ENCODE measurements at places on chromosomes 12 and 14.

DNA sequence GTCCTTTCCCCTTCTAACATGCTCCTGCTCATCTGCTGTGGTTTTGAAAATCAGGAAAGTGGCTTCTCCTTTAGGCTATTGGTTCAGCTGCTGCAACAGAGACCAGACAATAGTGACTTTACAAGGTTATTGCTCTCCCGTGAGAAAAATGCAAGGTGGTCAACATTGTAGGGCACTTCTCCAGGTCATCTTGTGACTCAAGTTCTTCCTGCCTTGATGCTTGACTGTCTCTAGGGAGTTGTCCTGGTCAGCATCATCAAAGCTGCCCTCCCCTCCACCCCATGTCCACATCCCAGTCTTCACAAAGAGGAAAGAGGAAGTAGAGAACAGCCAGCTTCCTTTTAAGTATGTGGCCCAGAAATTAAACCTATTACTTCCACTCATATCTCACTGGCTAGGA is 3.9 kb upstream of the TMEM63C start:
- no peak for DNase-seq

DNA sequence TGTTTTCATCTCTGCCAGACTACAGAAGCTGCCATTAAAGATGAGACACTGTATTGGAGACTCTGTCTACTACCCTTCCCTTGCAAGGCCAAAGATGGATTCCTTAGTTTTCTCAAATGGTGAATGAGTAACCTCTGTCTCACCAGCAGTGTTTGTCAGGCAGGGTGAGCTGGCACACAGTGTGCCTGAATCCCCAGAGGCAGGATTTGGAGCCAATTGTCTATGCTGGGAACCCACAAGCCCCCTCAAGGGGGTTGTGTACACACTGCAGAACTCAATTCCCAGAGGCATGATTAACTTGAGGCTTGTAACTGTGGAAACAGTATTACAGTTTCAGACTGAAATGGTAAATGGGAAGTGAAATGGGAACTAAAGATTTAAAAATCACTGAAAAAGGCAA is 136.8 kb upstream of the PTPRB start:
- DNase-seq: no peak

GRCh38 chr12:59298296-59298695 is 297.5 kb upstream of the SLC16A7 start:
- no peak for DNase-seq

DNA sequence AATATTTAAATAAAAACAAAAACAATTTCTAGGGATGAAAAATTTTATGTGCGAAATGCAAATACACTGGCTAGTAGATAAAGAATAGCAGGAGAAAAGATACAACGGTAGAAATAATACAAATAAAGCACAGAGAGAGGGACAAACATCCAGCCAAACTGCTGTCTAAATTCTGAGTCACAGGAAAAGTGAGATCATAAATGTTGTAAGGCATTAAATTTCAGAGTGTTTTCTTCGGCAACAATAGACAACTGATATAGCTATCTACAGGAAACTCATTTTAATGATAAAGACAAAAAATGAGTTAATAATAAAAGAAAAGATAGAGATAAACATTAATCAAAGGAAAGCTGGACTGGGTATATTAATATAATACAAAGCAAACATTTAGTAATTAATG is 122.2 kb downstream of the NTS start:
- DNase-seq: no peak

GRCh38 chr14:60812987-60813386 is 78.4 kb downstream of the MNAT1 start:
- no peak for DNase-seq

DNA sequence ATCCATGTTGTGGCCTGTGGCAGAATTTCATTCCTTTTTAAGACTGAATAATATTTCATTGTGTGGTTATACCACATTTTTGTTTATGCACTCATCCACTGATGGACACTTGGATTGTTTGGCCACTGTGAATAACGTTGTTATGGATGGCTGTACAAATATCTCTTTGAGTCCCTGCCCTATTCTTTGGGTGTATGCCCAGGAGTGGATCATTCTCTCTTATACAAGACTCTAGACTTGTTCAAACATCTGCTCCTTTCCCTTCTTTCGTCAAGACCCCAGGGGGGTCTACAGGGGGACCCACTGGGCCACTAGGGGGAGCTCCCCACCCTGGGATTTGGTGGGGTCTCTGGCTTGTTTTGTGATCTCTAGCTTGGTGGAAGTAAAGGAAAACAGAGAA is 77.4 kb downstream of the FBXL14 start:
- DNase-seq: no peak

- DNase-seq: no peak
Observed at GRCh38 chr14:31619440-31619839, 58.2 kb downstream of the NUBPL start.

GRCh38 chr12:15015121-15015520 is 42.3 kb downstream of the PDE6H start:
- DNase-seq: no peak

DNA sequence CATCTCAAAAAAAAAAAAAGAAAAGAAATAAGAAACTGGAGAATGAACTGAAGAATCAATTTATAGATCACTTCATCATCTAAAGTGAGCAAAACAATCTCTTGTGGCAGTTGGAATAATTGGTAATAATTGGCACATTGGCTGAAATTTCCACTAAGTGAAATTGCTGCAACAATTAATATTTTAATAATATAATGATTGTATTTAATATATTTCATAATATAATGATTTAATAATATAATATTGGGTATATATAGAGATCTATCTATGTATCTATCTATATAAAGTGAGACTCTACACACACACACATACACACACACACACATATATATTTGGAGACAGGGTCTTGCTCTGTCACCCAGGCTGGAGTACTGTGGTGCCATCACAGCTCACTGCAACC is 81.2 kb upstream of the PRICKLE1 start:
- DNase-seq: no peak

DNA sequence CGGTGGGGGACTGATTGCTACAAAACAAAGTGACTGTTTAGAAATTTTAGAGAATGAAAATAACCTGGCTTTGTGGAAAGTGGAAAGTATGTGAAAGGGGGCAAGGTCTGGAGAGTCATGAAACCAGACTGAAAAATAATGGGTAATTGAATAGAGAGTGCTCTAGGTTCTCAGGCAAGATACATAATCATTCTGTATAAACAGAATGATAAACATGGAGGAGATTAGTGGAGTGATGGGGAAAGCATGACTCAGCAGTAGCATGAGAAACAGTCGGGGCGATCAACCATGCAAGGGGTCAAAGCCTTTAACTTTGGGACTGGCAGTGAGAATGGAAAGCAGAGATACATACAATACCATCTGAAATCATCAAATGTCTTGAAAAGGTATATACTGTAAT is 332.5 kb downstream of the CCER1 start:
- no peak for DNase-seq

- no peak for DNase-seq
Observed at GRCh38 chr12:121334513-121335343, 17.5 kb downstream of the ANAPC5 start.

- no peak for DNase-seq
Observed at GRCh38 chr12:51192284-51192671, 19.3 kb upstream of the TFCP2 start.

GRCh38 chr14:56026506-56026905 is 91.7 kb upstream of the PELI2 start:
- no peak for DNase-seq

- DNase-seq: no peak
Observed at GRCh38 chr12:74051848-74052247, 485.8 kb upstream of the ATXN7L3B start.

- DNase-seq: no peak
Observed at GRCh38 chr12:42756841-42757623, 167.5 kb upstream of the PRICKLE1 start.

DNA sequence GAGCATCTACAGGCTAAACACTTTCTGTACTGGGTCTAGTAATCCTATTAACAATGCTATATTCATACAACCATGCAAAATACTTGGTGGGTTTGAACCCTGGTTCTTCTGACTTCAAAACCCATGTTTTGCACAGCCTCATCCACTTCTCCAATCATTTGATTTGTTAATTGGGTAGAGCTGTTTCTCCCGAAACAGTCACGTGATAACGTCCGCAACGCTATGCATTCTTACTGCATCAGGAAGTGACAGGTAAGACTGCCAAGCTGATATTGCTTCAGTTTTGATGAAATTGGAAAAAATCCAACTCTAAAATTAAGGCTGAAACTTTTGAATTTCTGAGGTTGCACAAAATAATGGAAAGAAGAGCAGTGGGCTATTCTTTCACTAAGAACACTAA is 30.4 kb upstream of the RNU6-7 start:
- no peak for DNase-seq

DNA sequence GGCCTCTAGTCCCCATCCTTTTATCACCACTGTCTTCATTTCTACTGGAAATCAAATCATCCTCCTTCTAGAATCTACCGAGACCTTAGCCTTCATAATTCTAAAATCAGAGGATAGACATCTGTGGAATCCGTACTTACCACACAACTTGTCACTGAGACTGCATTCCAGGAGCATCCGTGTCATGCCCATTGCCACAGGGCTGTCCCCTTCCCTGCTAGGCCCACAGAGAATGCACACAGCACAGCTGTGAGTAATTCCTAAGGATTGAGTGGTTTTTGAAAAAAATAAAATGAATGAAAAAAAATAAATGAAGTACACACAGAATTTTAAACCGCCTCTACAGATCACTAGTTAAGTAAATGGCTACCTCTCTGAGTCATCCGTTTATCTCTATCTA is 21.0 kb upstream of the MAGOHB start:
- DNase-seq: no peak

- no peak for DNase-seq
Observed at GRCh38 chr12:4653257-4653656, 4.3 kb downstream of the NDUFA9 start.

GRCh38 chr12:15662303-15662980 is 126.7 kb downstream of the EPS8 start:
- DNase-seq: no peak

GRCh38 chr12:124053851-124054250 is 80.8 kb downstream of the ZNF664 start:
- peak; percentile 61 for DNase-seq

DNA sequence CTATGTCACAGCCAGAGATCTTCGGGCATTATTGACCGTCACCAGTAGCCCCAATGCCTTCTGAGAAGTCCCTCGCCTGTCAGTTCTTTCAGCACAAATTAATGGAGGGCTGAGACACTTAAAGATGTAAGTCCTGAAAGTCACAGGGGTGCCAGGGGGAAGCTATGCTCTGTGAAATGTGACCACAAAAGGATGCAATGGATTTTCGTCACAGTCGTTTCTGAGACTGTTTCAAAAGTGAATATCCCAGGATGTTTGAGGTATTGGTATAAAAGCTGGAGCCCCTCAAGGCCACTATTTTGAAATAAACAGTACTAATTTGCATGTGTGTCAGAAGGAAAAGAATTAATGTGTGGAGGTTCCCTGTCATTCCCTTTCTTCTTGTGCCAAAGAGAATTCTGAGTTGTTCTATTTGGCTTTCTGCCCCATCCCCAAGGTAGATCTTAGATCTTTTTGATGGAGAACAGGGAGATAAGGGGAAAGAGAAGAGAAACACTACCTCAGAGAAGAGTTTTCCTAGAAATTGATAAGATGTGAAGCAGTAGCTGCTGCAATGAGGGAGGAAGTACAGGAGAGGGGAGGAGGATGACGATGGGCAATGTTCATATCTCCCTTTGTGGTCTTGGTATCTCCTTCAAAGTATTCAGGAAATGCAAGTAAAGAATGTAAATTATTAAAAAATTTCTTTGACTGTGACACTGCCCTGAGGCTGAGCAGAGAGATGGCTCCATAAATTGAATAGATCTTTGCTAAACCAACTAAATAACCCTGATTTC is 101.8 kb upstream of the NAP1L1 start:
- DNase-seq: no peak

Data from lower lobe of right lung (tissue), 2 donors.